ENCODE measurements at places on chromosomes 1 and 21. TPM values are rescaled to one million over a fixed set of nuclear protein-coding genes. Genes with fewer than 3 reads are reported as not detected.

Gene PROX1
- total RNA-seq, result 0.09 TPM

Gene MTARC1
- total RNA-seq, result not detected

Gene LAX1
- total RNA-seq, result 20.7 TPM

Gene KIF26B
- total RNA-seq, result 0.16 TPM

Gene PRKAB2
- total RNA-seq, result 6.4 TPM

Gene KCNT2
- not detected for total RNA-seq

Gene OR2T12
- total RNA-seq, result not detected

Gene PHLDA3
- total RNA-seq, result 6.2 TPM

Gene C1orf185
- not detected for total RNA-seq

Gene PLEKHG5
- total RNA-seq, result 1.8 TPM

Gene COA6
- total RNA-seq, result 61.8 TPM

Gene DPT
- total RNA-seq, result not detected

Gene RNU1-3
- total RNA-seq, result 1,043 TPM

Gene WDR64
- total RNA-seq, result not detected

- DNase-seq, result no peak
These were observed 106.6 kb upstream of the SPAG17 start for GRCh38 chr1:118291661-118292060.

DNA sequence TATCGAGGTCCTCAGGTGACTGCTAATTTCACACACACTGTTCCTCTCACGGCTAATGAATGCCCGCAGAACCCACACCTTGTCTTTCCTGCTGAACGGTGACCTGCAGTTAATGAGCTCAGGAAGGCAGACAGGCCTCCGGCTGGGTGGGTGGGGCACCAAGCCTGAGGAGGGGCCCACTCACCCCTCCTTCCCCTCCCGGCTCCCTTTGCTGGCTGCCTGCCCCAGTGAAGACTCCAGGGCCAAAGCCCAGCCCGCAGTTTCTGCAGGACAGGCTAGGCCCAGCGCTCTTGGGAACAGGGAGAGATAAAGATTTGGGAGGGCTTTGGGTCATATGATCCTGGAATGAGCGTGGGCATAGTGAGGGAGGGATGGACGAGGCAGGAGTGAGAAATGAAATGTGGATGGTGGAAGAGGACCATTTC, 26.4 kb downstream of the FOXO6 start:
- no peak for DNase-seq

GRCh38 chr1:210366767-210367166, 38.1 kb downstream of the HHAT start:
- DNase-seq, result no peak

GRCh38 chr1:107246775-107247345, 106.0 kb downstream of the NTNG1 start:
- DNase-seq, result no peak

DNA sequence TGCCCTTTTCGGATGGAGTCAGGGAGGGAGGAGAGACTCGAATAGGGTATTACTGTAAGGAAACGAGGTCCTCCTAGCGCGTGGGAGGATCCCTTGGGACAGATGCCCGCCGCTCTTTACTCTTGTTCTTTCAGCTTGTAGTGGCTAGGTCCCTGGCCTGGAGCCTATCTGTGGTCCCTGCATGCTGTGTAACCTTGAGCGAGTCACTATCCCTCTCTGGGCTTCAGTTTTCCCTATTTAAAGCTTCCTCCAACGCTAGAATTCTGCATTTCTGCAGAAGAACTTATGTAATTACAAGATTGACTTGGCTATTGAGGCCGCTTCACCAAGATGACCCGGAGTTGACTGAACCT, 744 bp downstream of the MIER1 start:
- no peak for DNase-seq

DNA sequence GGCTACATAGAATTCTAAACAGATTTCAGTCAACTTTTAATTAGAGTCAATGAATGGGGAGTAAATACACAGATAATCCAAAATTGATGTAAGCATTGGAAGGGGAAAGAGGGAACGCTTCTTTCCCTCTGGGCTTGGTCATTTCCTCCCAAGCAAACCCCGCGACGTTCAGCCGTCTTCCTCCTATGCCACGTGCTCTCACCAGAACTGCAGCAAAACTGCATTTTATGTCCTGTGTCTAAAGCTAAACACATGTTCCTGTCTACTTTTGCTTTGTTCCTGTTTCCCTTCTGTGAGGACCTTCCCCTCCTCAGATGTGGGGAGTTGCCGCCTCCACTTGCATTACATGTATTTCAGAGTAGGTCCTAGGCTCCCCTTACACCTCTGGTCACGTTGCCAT, 27.2 kb downstream of the UTP25 start:
- no peak for DNase-seq

DNA sequence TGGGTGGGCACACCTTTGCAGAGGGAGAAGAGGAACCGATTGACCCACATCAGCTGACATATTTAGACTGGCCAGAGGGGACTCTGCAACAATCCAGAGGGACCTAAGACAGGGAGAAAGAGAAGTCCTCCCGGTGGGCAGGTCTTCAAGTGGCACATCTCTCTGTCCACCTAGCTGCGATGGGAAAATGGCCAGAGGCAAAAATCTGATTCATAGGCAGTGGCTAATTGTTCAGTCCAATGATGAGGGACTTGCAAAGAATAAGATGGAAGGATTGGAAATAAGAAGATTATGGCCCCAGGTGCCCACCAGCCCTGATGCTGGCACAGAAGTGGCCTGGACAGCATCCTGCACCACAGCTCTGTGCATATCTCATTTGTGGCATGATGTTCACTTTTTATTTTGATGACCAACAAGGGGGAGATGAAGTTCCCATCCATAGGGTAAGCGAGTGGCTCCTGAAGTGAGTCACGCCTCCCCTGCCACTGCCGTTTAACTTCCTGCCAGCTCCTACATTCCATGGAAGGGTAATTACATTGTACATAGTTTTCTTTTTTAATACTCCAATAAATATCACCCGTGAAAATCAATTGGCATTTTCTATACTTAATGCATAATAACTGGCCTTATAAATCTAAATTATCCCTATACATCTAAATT, 659.6 kb downstream of the MATN1 start:
- DNase-seq, result no peak

GRCh38 chr1:162276493-162276892, 100.2 kb downstream of the SPATA46 start:
- DNase-seq, result no peak

DNA sequence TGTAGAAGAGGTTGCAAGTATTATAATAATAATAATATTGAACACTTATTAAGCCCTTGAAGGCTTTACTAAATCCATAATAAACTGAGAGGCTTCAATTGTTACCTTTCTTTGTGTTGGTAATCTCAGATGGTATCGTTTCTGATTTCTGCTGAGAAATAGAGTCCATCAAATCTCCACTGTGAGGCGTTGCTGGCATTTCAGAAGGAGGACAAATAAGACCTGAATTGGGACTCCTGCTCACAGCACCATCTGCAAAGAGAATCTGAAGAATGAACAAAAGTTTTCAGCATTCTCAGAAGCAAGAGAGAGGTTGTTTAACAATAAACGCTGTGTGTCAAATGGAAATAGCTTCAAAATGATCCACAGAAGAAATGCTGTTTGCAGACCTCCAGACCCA, 93.7 kb downstream of the WDR3 start:
- no peak for DNase-seq

DNA sequence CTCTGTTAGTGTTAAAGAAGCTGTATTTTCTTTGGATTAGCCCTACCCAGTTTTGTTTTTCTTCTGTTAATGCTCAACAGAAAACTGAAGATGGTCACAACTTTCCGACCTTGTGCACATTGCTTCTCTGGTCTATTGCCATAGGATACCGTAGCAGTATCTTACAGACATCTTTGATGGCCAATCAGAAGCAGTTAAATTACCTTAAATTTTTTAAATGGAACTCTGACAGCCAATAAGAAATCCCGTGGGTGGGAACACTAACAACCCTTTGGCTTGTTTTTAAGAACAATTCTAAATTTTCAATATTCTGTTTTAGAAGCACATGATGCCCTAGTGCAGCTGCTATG, 17.2 kb downstream of the NFYC start:
- DNase-seq, result no peak

DNA sequence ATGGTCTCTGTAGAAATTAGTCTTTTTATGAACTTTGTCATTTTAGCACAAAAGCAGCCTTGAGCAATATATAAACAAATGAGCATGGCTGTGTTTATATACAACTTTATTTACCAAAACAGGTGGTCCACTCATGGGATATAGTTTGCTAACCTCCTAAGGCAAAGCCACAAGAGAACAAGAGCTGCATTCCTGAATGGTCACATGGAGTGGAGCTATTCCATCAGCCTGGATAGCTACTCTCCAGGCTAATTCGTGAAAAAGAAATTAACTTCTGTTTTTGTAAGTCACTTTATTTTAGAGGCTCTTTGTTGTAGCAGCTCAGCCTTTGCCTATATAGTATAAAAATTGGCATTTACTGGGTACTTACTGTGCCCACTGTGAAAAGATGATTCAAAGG, 163.3 kb upstream of the FAM78B start:
- no peak for DNase-seq

DNA sequence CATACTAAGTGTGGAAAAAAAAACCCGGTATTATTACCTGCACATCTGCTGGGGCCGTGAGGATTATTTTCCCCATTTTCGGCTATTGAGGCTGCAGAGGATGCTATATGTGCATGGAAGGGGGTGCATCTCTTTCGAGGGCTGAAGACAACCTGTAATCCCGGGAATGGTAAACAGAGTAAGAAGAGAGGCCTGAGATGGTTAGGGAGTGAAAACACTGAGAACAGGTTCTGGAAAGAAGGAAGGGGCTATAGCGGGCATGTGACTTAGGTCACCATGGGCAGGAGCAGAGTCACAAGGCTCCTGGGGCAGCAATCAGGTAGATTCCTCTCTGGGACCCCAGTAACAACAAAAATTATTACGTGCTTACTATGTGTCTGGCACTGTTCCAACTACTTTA, 299.1 kb downstream of the RRAGC start:
- no peak for DNase-seq

DNA sequence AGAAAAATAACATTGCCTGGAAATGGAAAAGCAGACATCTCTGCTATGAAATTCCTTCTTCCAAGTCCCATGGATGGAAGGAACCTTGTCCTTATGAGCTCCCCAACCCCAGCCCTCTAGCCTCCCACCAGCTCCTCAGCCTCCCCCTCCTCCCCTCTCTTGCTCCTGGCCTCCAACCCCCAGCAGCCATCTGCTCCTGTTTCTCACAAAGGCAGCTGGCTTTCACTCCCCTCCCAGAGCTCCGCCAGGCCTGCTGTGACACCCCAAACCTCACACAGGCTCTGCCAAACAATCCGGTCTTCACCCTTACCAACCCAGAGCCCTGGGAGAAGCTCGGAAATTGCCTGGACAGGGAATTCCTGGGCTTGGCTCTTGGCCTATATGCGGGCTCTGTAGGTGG, 69.2 kb downstream of the KLHDC7A start:
- DNase-seq, result no peak

DNA sequence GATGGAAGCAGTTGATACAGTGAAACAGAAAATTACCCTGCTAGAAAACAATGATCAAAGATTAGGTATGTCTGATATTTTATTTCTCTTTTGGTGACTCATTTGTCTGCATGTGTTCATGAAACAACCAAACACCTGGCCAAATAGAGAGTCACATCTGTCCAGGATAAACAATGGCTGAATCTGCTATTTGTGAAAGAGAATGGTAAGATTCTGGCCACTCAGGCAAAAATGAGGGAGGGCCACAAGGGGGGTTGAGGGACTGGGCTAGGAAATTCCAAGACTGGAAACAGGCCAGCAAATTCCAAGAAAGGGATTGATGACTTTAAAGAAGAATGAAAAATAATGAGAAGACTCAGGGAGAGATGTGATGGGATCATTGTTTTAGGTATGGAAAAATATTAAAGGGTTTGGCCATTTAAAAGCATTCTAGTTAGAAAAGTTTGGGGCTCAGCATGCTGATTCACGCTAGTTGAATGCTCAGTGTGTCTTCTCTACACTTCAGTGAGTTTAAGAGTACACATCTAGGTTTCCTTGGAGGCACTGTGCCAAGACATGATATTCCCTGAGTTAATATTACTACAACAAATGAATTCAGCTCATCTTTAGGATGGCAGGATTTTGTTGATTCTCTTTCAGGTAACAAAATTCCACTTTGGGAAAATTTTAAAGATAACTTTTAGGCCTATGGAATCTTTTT, 44.9 kb downstream of the TRAF5 start:
- no peak for DNase-seq

GRCh38 chr1:202577381-202577780, 132.9 kb downstream of the SYT2 start:
- DNase-seq, result no peak

- no peak for DNase-seq
These were observed 257.2 kb downstream of the LRRC7 start for GRCh38 chr1:69824932-69825331.

DNA sequence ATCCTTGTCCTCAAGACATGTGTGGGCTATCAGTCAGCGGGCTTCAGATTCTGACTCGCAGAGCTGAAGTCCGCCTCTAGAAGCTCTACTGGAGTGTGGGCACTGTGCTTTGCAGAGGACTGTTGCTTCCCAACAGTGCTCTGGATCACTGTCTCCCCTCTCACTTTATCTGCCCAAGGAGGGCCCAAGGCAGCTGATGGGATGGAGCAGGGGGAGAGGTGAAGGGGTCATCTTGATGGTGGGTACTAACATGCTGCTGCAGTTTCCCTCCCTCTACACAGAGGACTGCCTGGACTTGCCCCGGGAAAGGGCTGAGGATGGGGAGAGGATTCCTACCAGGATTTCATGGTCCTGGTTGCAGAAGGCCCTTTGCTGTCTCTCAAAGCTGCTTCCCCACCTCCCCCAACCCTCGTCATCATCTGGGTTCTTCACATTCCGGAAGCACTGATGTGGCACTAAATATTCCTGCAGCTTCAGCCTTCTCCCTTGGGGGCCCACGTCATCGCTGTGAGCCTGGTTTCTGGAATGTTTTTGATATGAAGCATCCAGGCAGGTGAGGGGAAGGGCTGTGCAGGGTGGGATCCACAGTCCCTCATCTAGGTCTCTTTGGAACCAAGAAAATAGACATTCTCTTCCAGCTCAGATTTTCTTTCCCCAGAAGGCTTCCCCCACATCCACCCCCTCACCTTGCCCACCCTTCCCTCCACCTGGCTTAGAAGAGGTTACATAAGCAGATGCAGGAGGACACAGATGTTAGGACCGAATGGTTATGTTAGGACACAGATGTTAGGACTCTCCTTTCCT, 23.2 kb downstream of the NUAK2 start:
- no peak for DNase-seq

GRCh38 chr21:37878946-37879660, 37.2 kb downstream of the KCNJ6 start:
- no peak for DNase-seq

DNA sequence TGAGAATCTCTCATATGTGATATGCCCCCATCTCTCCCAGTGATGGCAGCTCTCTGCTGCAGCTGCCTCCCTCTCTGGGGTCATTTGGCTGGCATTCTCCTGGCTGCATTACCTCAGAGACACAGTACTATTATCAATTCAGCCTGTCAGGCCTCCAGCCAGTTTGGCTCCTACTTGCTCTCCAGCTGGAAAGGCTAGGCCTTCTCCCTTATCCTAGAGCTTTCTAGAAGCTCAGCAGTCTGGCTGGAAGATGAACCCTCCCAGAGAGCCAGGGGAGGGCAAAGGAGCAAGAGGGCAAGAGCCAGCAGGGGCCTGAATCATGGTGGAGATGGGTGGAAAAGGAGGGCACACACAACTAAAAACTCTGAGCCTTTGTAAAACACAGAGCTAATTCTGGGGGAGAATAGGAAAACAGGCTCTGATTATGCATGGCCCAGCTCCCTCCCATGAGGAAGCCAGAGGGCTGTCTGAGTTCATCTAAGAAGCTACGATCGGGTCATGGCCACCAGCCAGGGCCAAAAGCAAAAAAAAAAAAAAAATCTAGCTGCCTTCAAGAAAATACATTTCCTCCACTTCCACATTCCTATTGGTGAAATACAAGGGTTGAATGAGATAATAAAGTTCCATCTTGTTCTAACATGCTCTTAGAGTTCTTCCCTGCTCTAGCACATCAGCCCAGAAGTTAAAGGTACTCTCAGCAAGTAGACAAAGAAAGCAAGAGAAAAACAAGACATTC, 8.8 kb downstream of the LAMB3 start:
- DNase-seq, result no peak

All from activated CD8-positive, alpha-beta T cell treated with anti-CD3 and anti-CD28 coated beads for 36 hours (primary cell).